Stimulated activated CD8-positive, alpha-beta memory T cell treated with anti-CD3 and anti-CD28 coated beads, Interleukin-2, amount 100 ng/mL, for 1 hour (primary cell): ENCODE measurements at places on chromosomes 13 and 19.

DNA sequence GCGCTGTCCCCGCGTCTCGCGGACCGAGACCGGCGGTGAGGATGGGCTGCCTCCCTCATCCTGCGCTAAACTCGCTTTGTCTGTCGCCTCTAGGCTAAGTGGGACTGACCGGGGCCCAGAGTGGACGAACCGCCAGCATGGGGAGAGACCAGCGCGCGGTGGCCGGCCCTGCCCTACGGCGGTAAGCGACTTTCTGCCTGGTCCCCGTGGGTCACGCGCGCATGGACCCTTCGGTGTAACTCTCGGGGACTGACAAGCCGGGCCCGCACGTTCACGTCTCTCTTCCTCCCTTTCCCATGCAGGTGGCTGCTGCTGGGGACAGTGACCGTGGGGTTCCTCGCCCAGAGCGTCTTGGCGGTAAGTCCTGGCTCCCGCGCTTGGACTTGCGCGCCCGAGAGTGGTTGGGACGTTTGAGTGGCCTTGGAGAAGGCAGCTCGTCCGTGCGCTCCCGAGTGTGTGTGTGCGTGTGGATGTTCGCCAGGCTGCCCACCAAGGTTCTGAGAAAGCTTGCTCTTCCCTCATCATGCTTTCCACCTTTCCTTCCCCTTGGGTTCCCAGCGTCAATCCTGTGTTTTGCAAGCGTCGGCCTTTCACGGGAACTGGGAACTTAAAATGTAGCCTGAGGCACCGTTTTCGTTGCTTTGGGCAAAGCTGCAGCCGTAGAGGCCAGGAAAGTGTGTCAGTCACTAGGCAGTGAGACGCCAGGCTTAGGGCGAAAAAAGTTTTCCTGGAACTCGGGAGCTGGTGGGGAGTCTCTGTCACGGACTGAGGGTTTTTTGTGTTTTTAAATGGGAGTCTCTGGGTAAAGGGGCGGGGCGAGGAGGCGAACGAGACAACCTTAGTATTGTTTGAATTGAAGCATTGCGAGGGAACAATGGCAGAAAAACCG is 927 bp downstream of the COL4A2 start:
- DNase-seq = no peak

DNA sequence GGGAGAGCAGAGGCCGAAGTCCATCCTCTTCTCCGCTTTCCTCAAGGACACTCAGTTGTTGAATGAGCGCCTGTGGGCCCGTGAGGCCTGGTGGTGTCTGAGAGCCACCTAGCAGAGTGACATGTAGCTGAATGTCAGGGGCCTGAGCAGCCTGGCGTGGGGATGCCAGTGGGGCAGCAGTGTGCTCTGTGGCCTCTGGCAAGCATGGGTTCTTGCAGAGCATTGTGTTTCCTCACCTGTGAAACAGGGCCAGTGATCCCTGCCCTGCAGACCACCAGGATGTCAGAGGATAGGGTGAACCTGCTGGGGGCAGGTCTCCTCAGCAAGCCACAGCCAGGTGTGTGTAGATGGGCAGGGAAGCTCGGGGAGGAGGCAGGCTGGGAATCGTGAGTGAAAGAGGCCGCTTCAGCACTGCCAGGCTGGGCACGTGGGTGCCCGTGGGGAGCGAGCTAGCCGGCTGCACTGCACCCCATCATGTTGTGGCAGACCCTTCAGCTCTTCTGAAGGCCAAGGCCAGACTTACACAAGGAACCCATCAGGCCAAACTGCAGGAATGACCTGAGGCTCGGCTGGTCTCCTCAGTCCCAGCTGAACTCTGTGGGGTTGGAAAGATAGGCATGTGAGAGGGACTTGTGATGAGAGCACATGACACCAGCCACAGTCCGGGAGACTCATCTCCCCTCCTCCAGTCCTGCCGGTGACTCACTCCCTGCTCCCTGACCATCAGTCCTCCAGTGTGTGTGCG is 5.0 kb downstream of the PPP1R37 start:
- DNase-seq = no peak

GRCh38 chr13:104701591-104701990 is 1635.4 kb upstream of the SLC10A2 start:
- no peak for DNase-seq

- DNase-seq = no peak
These were observed 28.3 kb downstream of the PIP5K1C start for GRCh38 chr19:3671680-3672574.

- DNase-seq = no peak
These were observed 14.8 kb downstream of the RB1 start for GRCh38 chr13:48318377-48318811.

DNA sequence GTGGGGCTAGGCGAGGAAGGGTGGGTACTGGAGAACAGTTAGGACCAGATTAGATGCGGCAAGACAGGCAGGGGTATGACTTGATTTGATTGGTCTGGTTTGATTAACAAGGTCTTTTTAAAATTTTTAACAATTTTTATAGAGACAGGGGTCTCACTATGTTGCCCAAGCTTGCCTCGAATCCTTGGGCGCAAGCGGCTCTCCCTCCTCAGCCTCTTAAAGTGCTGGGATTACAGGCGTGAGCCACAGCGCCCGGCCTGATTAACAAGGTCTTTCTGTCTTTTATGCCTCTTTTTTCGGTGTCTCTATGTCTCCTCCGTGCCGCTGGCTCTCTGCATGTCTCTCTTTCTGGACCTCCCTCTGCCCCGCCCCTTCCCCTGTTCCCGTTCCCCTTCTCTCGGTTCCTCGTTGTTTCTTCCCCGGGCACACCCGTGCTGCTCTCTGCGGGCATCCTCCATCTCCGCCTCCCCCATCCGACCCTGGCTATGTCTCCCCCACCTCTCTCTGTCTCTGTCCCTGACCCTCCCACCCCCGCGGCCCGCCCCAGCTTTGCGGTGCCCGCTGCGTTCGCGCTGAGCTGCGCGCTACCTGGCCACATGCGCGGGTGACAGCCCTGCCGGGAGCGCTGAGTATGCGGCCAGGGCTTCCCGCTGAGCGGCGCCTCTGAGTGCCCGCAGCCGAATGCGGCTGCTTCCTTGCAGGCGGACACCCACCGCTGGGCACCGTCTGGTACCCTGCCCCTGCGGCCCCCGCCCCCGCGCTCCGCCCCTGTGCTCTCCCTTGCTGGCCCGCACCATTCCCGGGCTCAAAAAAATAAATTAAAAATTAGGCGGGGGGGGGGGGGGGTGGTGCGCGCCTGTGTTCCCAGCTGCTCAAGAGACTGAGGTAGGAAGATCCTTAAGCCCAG is 8.1 kb upstream of the SDHAF1 start:
- no peak for DNase-seq

GRCh38 chr13:32616883-32617511 is 30.7 kb downstream of the PDS5B start:
- no peak for DNase-seq

DNA sequence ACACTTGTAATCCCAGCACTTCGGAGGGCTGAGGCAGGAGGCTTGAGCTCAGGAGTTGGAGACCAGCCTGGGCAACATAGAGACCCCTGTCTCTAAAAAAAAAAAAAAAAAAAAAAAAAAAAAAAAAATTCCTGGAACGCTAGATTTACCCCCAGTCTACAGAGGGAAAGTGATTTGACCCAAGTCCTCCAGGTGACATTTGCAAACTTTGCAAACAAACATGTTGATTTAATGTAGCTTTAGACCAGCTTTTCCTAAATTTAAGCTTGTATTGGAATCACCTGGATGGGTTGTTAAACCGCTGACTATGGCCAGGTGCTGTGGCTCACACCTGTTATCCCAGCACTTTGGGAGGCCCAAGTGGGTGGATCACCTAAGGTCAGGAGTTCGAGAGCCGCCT is 8.4 kb downstream of the CPT1C start:
- no peak for DNase-seq

DNA sequence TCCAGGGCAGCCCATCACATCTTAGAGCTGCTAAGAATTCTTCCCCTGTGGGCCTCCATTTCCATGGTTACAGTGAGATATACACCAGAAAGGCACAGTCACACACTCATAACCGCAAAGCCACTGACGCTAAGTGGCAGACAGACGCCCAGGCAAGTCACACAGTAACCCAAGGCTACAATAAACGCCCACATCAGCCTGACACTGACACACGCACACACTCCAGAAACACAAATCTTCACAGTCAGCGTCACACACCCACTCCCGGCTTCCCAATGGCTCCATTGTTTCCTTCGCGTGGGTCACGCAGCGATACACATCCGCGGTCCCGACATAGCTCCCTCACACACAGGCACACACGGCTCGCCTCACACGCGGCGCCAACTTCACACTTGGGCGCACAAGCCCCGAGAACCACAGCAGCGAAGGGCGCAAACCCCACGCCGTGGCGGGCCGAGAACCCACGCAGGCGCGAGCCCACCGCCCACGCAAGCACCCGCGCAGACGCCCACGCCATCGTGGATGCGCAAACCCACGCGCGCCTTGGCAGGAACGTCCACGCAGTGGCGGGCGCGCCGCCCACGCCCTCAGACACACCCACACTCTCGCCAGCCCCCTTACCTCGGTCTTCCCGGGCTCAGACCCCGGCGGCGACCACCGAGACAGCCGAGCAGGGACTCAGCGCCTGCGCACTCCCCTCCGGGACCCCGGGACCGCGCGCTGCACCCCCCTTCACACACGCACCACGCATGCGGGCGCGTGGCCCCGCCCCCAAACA is at the start of gene ZNF667:
Gene ZNF667, minus strand, starts transcription at position 695 of the 778 bp plus-strand sequence. CDS start 14,975 bp downstream, outside the sequence.
- no peak for DNase-seq

DNA sequence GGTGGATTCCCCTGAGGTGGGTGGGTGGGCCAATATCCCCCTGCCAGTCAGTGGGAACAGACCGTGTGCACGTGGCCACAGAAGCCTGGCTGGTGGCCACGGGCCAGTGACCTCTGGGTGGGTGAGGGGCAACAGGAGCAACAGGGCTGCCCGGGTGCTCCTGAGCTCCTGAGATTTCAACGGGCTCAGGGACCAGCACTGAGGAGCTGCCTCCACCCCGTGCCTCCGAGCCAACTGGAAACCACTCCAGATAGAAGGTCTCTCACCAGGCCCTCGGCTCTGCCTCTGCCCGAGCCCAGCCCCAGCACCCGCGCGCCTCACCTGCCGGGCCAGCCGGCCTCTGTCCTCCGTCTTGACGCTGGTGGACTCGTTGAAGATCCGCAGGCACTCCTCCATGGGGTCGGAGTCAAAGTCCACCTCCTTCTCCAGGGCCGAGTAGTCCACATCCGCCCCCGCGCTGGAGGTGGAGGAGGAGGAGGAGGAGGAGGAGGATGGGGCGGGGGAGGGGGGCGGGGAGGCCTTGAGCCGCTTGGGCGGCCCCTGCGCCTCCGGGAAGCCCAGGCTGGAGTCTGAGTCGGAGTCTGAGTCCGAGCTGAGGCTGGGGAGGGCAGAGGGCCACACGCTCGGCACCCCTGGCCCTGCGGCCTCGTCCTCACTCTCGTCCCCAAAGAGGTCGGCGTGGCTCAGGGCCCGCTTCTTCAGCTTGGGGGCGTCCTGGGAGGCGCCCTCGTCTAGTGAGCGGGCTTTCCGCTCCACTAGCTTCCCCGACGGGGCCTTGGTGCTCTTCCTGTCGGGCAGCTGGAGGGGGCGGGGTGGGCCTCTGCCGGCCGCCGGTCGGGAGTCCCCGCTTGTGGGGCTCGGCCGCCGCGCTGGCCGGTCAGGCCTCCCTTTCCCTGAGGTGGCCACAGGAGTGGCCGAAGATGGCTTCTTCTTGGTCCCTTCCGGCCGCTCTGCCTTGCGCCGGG is 14.8 kb upstream of the ATP8B3 start:
- no peak for DNase-seq

DNA sequence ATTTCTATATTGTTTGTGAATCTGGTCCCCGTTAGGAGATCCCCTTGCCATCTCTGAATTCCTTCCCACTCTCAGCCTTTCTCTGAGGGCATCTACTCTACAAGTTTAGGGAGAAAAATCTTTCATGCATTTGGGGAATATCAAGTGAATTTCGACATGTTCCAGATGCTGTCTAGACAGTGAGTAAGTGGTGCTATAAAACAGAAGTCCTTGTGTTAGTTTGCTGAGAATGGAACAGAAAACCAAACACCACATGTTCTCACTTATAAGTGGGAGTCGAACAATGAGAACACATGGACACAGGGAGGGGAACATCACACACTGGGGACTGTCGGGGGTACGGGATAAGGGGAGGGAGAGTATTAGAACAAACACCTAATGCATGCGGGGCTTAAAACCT is 5.1 kb downstream of the OR7A10 start:
- no peak for DNase-seq

GRCh38 chr13:103957939-103958338 is 891.7 kb upstream of the SLC10A2 start:
- DNase-seq = no peak

GRCh38 chr13:90622541-90622940 is 724.9 kb upstream of the MIR17HG start:
- no peak for DNase-seq

DNA sequence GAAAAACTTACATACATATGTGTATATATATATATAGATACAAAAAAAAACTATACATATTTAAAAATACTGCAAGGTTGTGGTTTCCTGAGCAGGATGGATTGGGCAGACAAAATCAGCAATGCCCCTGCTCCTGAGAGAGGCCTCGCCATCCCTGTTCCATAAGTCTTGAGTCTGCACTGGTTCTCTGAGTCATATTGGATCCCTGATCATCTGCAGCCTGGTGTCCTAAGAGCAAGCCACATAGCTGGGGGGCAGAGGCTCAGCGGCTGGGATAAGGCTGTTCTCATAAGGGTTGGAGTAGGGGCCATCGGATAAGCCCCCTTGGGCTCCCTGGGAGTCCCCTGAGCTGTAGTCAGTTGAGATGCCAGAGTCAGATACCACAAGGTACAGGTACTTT is 3.3 kb downstream of the SWSAP1 start:
- no peak for DNase-seq

GRCh38 chr13:73062468-73062867 is 3.7 kb downstream of the KLF5 start:
- DNase-seq = no peak

GRCh38 chr19:12953799-12954611 is 3.0 kb downstream of the GADD45GIP1 start:
- no peak for DNase-seq

DNA sequence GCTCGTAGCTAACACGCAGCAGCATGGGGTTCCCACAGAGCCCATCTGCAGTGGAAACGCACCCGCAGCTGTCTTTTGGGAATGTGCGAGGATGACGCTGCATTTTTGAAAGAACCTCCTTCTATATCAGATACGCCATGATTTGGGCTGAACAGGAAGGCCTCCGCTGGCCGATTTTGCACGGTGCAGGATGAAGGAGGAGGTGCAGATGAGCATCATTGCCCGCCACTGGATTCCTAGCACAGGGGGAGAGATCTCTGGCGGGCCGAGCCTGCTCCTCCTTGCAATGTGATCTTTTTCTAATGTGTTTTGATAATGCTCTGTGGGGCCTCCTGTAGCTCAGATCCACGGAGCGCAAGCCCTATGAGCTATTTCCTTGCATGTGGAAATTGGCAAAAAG is 55.5 kb downstream of the EFNB2 start:
- DNase-seq = no peak

- no peak for DNase-seq
These were observed 3.2 kb upstream of the ERVV-1 start for GRCh38 chr19:53010494-53010893.

DNA sequence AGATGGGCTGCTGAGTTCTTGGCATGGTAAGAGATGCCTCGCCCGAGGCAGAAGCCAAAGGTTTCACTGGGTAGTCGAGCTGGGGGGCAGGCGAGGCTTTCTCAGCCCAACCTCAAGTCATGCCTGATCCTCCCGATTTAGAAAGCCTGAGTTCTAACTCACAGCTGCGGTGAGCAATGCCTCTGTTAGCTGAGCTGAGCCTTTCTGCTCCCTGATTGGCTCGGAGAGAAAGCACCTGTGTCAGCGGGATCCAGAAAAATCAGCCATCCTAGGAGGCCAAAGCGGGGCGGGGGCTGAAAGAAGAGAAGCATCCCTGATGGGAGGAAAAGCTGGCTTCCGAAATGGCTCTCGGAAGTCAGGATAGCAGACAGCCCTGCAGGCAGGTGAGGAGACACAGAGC is 44.7 kb downstream of the CACNA1A start:
- DNase-seq = no peak
